ENCODE measurements at places on chromosomes 3 and 15. TPM values are rescaled to one million over a fixed set of nuclear protein-coding genes. Genes with fewer than 3 reads are reported as not detected.

CELF6 gene
- 4.6 TPM for total RNA-seq

LRTM1 gene
- not detected for total RNA-seq

DNA sequence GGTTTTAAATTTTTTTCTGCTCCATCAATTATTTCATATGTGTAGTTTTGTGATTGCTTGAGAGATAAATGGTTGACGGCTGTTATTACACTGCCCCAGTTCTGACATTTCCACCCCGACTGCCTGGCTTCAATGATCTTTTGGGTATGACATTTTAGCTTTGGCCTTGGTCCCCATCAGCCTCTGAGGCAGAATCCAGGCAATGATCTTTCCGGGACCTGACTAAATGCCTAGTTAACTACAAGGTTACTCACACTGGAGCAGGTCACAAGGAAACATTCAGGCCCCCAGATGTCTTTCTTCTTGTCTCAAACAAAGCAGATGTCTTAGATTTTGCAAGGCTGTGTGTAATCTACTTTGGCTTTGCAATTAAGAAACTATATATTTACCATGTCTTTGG lies 61.1 kb upstream of the TMCO5A start:
- no peak overlapping the region for H3K4me3 ChIP-seq
- no peaks in the 10 kb centered on the region for H3K36me3 ChIP-seq
- H3K27me3 ChIP-seq, result no peaks in the 10 kb centered on the region
- no peak overlapping the region for H3K27ac ChIP-seq

- no peak overlapping the region for H3K27ac ChIP-seq
- H3K36me3 ChIP-seq, result no peaks in the 10 kb centered on the region
- H3K27me3 ChIP-seq, result no peaks in the 10 kb centered on the region
These were observed 140.5 kb upstream of the SMAD3 start for GRCh38 chr15:66924889-66925288.

GRCh38 chr3:143362115-143362991 lies 242.8 kb downstream of the CHST2 start:
- H3K4me1 ChIP-seq, result peaks cover 80% of the 10 kb centered on the region
- H3K36me3 ChIP-seq, result no peaks in the 10 kb centered on the region
- H3K27me3 ChIP-seq, result no peaks in the 10 kb centered on the region
- no peak overlapping the region for H3K27ac ChIP-seq

DNA sequence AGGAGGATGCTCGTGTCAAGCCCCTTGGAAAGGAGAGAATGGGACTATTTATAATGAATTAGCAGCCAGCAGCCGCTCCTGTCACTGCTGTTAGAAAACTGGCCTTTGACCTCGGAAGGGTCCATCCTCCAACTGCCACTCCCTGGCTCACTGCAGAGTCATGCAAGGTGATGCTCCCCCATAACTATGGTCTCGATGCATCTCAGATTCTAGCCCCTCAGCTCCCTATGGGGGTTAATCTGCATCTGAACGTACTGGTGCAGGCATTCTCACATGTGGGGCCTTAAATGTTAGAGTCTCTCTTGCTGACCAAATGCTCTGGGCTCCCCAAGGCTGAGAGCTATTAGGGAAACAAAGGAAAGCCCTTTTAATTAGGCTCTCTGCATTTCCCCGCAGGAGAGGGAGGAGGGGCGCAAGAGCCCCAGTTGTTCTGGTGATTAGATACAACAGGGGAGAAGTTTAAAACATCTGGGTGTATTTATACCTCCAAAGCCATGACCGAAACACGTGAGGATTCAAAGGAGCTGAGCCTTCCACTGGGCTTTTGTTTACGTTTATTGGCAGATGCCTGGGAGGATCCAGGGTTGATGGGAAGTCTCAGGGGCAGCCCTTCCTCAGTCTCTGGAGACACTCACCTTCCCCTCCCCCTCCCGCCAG lies 182.5 kb downstream of the OPA1 start:
- no peaks in the 10 kb centered on the region for H3K27me3 ChIP-seq
- H3K4me3 ChIP-seq, result no peak overlapping the region
- H3K4me1 ChIP-seq, result peaks cover 16% of the 10 kb centered on the region
- no peaks in the 10 kb centered on the region for H3K36me3 ChIP-seq
- no peak overlapping the region for H3K27ac ChIP-seq

DNA sequence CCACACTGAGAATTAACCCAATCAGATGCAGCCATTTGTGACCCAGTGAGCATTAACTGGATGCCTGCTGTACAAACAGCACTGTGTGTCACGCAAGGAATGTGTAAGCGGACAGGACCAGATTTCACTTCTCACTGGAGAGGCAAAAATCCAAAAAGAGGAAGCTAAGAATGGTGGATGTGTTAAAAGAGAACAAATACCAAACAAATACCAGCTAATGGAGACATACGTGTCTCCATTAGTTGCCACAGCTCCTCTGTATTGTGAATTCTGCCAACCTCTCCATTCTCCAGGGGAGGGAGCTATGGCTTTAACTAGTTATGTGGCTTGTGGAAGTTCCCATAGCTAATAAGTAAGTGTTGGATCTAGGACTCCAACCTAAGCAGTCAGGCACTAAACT lies 2.6 kb downstream of the LTF start:
- no peak overlapping the region for H3K4me3 ChIP-seq
- no peak overlapping the region for H3K27ac ChIP-seq

DNA sequence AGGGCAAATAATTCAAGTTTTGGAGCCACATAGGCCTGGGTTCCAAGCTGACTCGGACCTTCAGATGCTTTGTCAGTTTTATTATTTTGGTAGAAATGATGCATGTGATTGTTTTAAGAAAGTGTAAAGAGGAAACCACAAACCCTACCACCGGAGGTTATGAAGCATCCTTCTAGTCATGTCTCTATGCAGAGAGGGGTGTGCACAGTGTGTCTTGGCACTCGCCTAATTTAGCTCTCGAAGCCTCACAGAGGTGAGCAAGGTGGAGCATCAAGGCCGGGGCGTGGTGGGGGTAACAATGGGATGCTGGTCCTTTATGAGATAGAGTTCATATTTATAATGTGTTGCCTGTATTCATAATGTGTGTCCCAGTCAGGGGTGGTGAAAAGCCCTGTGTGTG lies 63.7 kb upstream of the SMAD6 start:
- no peaks in the 10 kb centered on the region for H3K27me3 ChIP-seq
- H3K4me1 ChIP-seq, result no peaks in the 10 kb centered on the region
- no peaks in the 10 kb centered on the region for H3K36me3 ChIP-seq
- H3K4me3 ChIP-seq, result no peak overlapping the region
- H3K27ac ChIP-seq, result no peak overlapping the region

DNA sequence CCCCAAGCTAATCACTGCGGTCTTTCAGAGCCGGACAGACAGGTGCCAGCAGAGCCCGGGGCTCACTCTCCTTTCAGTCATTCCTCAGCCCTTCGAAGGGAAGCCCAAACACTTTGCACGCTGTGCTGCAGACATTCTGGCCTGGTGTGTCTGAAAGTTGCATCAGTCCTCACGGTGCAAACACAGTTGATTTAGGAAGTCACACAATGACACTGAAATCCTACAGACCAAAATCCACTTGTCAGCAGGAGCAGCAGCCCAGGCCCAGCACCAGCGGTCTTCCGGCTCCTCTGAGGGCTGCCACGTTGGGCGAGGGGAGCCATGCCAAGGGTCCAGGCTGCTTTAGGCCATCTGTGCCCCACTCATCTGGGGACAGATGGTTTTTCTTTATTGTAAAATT lies 61.6 kb downstream of the RGMA start:
- no peaks in the 10 kb centered on the region for H3K27me3 ChIP-seq
- H3K36me3 ChIP-seq, result peaks cover 8% of the 10 kb centered on the region
- no peak overlapping the region for H3K4me3 ChIP-seq
- no peaks in the 10 kb centered on the region for H3K4me1 ChIP-seq

GRCh38 chr15:50051811-50052419 lies 67.1 kb downstream of the ATP8B4 start:
- DNase-seq, result peak; percentile 60
- H3K27me3 ChIP-seq, result no peaks in the 10 kb centered on the region
- H3K27ac ChIP-seq, result no peak overlapping the region
- no peaks in the 10 kb centered on the region for H3K36me3 ChIP-seq

GRCh38 chr15:70852501-70853317 lies 1.2 kb downstream of the LARP6 start:
- no peak overlapping the region for H3K27ac ChIP-seq
- no peak overlapping the region for H3K4me3 ChIP-seq
- peaks cover 2% of the 10 kb centered on the region for H3K4me1 ChIP-seq
- no peaks in the 10 kb centered on the region for H3K36me3 ChIP-seq

DNA sequence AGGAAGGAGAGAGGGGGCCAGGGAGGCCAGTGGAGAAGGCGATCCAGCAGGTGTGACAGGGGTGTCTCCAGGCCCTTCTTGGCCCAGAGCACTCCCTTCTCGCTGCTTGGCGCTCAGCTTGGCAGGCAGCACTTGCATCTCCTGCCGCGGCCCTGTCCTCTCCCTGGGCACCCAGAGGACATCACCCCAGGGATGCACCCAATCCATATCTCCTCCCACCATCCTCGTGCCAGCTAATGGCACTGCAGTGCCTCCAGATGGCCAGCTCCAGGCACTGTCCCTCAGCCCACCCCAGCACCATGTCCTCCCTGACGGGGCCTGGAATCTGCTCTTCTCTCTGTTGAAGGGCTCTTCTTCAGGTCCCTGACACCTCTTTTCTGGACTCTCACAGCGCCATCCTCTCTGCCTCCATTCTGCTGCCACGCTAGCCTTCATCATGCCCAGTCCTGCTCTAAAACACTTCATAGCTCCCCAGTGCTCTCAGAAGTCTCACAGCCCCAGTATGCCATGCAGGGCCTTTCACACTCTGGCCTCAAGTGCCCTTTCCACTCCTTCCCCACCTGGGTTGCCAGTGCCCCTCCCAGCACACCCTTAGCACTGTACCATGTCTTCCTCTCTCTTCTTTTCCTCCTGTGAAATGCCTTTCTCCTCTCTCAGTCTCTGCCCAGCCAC lies 106.8 kb upstream of the SLC6A11 start:
- no peaks in the 10 kb centered on the region for H3K36me3 ChIP-seq
- DNase-seq, result no peak
- H3K4me3 ChIP-seq, result no peak overlapping the region
- no peaks in the 10 kb centered on the region for H3K4me1 ChIP-seq
- H3K27me3 ChIP-seq, result no peaks in the 10 kb centered on the region
- H3K27ac ChIP-seq, result no peak overlapping the region

Data from Karpas-422 (cell line).